ENCODE measurements at places on chromosomes 3 and 15. TPM values are rescaled to one million over a fixed set of nuclear protein-coding genes. Genes with fewer than 3 reads are reported as not detected.

WDR93 gene
- total RNA-seq: not detected

DNA sequence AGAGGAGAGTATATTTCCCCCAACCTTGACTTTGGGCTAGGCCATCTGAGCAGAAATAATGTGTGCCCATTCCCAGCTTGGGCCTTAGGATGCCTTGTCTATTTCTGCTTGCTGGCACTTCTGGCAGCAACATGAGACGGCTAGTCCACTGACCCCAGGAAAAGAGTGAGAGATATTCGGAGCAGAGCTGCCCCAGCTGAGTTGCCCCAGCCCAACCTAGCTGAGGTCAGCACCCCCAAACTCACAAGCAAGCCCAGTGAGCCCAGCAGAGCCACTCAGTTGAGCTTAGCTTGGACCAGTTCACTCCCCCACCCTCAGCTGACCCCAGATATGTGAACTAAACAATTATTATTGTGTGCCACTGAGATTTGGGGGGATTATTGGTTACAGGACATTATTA is 20.2 kb downstream of the ITGA11 start:
- no peak for DNase-seq

DNA sequence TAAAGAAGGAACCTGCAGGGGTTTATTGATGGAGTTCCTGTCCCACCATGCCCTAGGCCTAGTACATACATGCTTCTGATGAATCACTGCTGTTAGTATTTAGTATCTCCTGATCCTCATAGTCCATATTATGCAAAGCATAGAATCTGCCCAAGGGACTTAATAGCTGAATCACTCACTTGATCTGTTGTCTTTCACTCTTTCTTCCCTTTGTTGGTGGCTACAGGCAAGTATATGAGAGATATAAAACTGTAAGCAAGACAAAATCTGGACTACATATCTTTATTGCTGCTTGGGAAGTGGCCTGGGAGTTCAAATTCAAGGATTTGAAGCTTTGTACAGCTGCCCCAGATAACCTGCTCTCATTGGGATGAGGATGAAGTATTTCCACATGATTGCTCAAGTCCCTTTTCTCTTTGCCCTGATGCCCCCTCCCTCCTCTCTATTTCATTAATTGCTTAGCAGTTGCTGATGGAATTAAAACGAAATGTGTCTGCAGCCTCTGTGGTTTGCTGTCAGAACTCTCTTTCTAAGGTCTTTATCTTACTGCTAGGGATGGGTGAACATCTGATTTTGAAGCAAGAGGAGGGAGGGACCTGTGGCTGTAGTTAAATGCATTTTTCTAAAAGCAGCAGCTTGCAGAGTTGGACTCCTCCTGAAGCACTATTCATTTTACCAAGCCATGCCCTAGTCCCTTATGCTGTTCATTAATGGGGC is 114.1 kb downstream of the ZNF609 start:
- DNase-seq: no peak

- DNase-seq: no peak
Measured at GRCh38 chr3:55489798-55490132, 2.7 kb upstream of the WNT5A start.

GRCh38 chr3:72533591-72534473 is 314.4 kb downstream of the SHQ1 start:
- no peak for DNase-seq

DNA sequence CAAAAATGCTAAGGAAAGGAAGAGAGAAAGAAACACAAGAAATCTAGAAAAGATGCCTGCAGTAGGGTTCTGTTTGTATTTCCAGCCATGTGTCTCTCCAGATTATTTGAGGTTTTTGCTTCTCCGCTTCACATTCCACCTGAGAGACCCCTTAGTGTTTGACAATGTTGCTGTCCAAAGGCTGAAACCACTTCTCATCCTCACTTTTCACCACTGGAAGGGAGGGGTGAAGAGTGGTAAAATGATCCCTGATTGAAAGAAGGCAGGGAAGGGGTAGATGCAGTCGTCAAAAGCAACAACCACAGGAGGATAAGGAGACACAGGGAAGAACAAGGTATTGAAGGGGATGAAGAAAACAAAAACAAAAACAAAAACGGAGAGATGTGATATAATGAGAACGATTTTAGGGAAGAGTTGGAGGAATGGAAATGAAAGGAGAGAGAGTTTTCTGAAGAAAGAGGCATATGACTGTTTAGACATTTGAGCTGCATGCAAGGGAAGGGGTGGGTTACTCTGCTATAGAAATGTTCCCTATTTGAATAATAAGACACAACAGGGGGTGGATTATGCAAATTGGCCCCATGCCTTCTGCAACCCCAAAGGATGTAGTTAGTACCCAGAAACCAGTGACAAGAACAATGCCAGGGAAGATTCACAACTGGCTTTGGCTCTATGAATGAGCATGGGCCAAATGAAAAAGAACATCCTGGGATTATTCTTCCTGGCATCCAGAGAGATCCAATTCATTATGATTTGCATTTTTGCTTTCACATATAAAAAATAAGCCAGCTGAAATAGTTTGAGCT is 235.9 kb downstream of the GAP43 start:
- no peak for DNase-seq

DNA sequence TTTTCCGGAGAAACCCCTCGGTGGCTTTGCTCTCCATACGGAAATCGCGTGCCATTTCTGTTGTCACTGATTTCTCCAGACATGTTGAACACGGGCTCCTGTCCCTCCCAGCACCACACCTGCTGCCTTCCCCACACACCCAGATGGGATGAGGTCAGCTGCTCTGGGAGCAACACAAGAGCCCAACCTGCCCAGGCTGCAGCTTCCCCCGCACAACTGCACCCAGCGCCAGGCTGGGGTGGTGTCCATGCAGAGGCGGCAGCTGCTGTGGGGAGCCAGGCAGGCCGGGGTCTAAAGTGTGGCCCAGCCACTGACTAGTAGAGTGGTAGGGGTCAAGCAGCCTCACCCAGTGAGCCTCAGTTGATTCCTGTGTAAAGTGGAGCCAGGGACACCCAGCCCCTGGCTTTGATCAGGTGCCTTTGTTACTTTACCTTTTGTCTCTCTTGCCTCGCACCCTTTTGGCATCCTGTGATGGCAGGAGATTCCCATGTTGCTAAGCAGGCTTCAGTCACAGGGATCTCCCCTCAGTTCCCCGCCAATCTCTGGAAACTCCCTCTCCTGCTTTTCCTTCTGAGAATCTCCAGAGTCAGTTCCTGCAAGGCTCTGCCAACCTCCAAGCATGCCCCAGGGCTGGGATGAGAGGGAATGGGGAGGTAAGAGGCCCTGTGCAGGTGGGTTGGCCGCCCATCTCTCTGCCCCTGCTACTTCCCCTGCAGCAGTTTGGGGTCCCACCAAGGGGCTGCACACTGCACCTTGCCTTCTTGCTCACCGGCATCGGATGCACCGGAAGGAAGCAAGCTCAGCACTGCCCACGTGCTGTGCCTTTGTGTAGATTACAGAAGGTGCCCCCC is 91.8 kb upstream of the ALDH1A3 start:
- no peak for DNase-seq

- DNase-seq: no peak
Measured at GRCh38 chr15:86383611-86384010, 303.9 kb downstream of the AGBL1 start.

DNA sequence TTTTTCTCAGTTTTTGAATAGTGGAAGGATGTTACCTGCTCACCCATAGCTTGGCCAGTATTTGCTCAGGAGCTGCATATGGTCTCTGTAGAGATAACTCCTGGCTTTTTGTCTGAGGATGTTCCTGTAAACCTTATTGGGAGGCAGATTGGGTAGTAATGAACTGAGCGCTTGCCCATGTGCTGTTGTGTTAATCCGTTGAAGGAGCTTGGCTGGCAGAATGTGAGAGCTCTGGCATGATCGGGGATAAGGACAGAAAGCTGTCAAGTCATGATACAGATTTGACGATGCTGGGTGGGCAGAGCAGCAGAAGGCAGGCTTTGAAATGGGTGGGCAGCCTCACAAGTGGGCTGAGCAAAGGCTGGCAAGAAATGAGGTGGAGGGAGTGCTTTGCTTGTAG is 27.4 kb downstream of the SH3GL3 start:
- no peak for DNase-seq

FOXB1 gene
- 0.29 TPM for total RNA-seq

DNA sequence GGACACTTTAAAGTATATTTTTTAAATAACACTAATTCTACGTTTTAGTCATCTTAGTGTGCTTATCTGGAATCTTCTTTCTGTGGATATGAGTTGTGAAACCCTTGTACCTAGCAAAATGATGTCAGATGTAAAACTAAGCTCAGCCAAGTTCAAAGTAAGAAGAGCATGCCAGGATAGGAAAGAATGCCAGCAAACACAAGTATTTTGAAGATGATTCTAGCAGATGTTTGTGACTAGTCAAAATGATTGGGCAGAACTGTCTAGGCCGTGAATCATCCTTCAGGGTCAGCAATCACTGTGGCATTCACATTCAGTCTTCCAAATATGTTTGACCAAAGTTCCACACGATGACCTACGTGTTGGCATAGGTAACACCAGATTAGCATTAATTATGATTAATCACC is 5.4 kb upstream of the PLOD2 start:
- DNase-seq: no peak

ELL3 gene
- 1.4 TPM for total RNA-seq

DNA sequence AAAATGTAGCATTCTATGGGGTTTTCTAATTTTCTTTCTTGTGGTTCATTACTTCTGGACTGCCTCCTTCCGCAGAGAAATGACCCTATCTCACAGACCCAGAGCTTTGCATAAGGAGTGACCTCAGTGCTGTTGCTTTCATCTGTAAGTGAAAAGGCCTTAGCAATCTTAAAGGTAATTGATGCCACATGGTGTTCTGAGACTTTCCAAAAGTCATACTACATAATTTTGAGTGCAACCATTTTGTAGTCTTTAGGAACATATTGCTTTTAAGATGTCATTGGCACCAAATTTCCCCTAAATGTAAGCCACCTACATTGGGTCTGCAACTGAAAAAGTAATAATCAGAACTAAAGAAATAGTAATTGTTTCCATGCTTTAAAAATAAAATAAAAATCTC is 9.2 kb upstream of the HHLA2 start:
- no peak for DNase-seq

GRCh38 chr15:56035166-56035565 is 41.8 kb upstream of the NEDD4 start:
- no peak for DNase-seq

- no peak for DNase-seq
Measured at GRCh38 chr15:69782139-69782658, 315.5 kb downstream of the TLE3 start.

LSAMP gene
- not detected for total RNA-seq

DNA sequence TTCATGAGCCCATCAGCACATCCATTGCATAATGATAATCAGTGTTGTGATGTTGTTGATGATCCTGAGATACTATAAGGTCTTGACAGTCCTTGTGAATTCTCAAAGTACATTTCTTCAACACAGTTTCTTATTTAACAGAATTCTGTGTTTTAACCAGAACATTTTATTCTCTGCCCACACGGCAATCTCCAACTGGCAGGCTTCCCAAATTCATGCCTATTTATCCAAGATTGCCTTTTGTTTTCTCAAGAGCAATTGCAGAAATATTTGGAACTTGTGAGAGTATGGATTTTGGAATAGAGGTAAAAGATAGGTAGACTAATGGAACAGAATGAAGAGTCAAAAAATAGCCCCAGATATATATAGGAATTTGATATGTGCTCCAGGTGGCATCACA is 116.0 kb downstream of the UACA start:
- no peak for DNase-seq

ARID3B gene
- total RNA-seq: 23.5 TPM

GP5 gene
- 0.80 TPM for total RNA-seq

- DNase-seq: no peak
Measured at GRCh38 chr3:188361888-188362287, 207.9 kb downstream of the LPP start.

CEMIP gene
- not detected for total RNA-seq

GRCh38 chr15:89018207-89018606 is 70.0 kb upstream of the ABHD2 start:
- DNase-seq: no peak

DNA sequence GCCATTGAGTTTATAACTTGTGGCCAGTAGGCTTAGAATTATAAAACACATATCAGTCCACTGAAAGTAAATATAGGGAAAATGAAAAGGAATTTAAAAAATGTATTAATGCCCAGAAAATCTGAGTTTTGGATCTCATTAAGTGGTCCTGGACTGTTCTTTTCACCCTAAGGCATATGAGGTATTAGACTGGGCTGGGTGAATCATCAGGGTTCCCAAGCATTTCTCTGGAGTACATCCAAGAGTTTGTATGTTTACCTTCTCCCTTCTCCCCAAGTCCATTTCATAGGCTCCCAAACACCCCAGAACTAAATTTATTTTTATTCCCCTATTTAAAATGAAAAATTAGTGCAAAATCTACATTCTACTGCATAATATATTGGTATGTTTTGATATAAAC is 31.9 kb upstream of the SPTSSB start:
- no peak for DNase-seq

XIRP1 gene
- total RNA-seq: 0.66 TPM

GRCh38 chr3:169421182-169421581 is 242.3 kb downstream of the MECOM start:
- no peak for DNase-seq

DNA sequence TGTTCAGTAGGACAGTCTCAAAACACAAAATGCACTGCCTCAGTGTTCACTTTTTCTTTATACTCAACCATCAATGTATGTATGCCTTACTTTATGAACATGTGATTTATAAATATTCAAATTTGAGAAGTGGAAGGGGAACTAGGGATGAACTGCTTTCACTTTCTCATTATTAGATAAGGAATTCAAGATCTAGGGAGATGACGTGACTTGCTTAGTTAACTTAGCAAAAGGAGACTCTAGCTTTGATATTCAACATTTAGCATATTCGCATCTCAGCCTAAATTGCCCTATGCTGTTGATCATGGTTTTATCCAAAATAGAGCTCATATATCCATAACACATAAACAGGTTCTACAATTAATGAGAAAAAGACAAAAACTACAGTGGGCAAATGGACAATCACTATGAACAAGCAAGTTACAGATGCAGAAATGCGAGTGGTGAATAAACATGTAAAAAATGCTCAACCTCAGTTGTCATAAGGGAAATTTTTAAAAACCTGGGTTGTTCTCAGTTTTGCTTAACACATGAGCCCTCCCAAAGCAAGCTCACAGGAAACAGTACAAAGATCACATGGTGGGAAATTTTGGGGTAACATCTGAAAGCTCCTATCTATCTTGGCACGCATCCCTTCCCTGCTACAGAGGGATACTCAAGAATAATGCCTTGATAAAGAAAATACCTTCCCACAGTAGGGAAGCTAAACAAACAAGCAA is 269.8 kb downstream of the THRB start:
- no peak for DNase-seq

DNA sequence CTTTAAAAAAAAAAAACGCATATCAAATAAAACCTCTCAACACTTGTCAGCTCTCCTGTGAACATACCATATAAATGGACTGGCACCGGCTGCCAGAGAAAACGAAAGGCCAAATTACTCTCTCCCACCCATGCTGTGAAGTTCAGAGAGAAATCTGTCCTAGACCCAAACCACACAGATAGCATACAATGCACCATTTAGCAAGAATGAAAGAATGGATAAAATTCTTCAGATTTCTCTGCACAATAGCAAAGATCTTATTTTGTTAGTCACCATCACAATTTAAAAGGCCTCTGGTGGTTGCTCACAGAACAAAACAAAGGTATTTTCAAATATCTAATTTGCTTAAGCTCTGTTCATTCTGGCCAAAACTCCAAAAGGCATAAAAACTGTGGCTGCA is 93.9 kb upstream of the BHLHE40 start:
- no peak for DNase-seq

- DNase-seq: no peak
Measured at GRCh38 chr3:132090921-132091320, 56.1 kb upstream of the CPNE4 start.

All from activated naive CD8-positive, alpha-beta T cell treated with anti-CD3 and anti-CD28 coated beads for 36 hours (primary cell).